CD14-positive monocyte (primary cell): ENCODE measurements at places on chromosomes 6 and 20. TPM values are rescaled to one million over a fixed set of nuclear protein-coding genes. Genes with fewer than 3 reads are reported as not detected.

Gene NOTCH4
- 5.2 TPM for polyA plus RNA-seq

DNA sequence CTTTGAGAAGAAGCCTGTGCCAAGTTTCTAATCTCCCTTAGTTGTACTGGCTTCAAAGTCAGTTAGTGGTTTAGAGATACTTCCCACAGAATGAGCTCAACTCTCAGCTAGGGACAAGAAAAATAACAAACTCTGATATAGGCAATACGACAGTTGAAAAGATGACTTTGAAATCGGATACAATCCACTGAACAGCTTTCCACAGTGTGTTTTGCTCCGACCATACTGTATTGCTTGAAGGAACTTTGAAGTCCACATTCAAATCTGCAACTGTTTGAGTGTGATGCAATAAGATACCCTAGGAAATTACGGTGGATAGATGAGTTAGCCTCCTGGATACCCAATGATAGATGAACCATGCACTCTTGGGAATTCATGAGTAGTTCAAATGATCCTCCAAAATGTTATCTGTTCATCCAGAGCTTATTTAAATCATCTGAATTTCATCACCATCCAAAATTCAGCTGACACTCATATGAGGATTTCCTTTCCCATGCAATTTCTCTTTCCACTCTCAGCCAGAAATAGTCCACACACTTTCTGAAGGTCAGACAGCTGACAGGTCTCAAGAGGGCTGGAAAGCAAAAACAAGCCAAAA is 443.8 kb downstream of the HAO1 start:
- DNase-seq: no peak

Gene AIF1
- polyA plus RNA-seq: 530 and 952 TPM in 2 replicates

DNA sequence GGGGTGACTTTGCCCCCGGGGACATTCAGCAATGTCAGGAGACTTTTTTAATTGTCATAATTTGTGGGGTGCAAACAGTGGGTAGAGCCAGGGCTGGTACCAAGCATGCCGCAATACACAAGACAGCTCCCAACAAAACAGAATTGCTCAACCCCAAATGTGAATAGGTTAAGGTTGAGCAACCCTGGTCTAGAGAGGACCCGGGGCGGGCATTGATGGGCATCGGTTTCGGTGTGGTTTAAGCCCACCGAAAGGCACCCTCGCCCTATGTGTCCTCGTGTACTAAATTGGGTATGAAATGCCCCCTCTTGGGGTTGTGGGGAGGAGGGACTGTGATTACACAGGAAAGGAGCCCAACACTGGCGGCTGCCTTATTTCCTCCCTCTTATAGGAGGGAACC is 36.0 kb downstream of the KIAA1755 start:
- peak; percentile 66 for DNase-seq

Gene METTL24
- polyA plus RNA-seq: not detected
